ENCODE measurements at places on chromosomes 1 and 21.

- DNase-seq = peak; percentile 42
Measured at GRCh38 chr1:7366286-7366954, 404.7 kb upstream of the VAMP3 start.

DNA sequence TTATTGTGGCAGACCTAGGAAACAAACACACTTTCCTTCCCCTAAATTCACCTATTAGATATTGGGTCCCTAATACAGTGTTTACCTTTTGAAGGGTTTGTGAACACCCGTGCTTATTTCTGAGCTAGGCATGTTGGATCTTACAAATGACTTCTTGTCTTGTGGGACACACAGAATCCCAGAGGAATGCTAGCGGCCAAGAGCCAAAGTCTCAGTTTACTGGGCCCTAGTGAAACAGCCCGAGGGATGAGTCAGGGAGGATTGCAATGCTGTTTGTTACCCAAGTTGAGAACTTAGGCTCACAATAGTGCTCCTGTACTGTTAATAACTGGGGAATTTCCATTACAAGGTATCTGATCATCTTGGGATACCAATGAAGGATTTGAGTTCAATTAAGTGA, 100.1 kb upstream of the AKT3 start:
- DNase-seq = no peak

DNA sequence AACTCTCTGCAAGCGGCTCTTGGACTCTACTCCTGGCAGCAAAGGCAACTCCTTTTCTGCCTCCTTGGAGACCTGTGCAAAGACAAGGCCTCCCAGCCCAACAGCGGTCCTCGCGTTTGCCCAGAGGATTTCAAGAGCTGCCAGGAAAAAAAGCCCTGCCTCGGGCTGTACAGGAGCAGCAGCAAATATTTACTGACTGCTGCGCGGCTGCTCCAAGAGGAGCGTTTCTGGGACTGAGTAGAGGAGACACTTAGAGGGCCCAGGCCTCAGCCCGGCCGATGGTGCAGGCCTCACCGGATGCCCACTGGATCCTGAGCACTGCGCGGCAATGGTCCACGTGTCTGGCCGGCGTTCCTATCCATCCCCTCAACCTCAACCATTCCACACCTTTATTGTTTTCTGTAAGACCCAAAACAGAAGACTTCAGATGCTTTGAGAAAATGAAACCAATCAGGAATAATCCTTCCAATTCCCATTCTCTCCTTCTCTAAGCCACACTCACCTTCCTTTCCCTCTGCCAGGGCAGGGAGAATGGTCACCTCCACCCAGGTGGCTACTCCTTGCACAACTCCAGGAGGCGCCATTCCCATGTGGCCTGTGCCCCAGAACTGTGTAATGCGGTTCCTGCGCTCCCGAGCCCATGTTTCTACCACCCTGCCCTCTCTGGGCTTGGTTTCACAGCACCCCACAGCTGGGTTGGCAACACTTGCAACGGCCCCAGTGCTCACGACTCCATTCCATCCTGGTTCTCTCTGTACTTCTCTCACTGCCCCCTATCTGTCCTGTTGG, 215.8 kb downstream of the TRABD2B start:
- no peak for DNase-seq

GRCh38 chr1:2412773-2413494, 570 bp upstream of the PEX10 start:
- peak; percentile 19 for DNase-seq

GRCh38 chr1:31798433-31799195, 17.2 kb downstream of the SPOCD1 start:
- no peak for DNase-seq

DNA sequence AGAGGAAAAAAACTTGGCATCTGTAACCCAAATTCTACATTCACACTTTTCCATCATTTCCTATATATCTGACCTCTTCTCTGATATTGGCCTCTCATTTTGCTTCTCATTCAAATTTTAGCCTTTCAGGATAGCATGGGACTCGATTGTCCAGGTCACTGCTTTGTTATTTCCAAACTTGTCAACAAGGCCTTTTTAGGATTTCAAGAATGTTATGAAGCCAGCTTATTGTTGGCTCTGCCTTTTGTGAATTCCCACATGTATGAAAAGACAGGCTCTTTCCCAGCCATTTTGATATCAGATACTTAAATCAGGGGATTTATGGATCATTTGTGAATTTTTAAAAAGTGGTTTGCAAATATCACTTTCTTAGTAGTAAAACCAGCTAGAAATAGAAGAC, 663.5 kb downstream of the NCAM2 start:
- DNase-seq = no peak

GRCh38 chr1:56434025-56434424, 145.3 kb downstream of the PLPP3 start:
- DNase-seq = no peak

GRCh38 chr1:240116831-240117769, 25.4 kb downstream of the FMN2 start:
- DNase-seq = no peak
